RWPE2 (cell line): ENCODE measurements at places on chromosomes 5 and 9.

- DNase-seq: no peak
Measured at GRCh38 chr5:151707567-151707966, 20.9 kb upstream of the SPARC start.

DNA sequence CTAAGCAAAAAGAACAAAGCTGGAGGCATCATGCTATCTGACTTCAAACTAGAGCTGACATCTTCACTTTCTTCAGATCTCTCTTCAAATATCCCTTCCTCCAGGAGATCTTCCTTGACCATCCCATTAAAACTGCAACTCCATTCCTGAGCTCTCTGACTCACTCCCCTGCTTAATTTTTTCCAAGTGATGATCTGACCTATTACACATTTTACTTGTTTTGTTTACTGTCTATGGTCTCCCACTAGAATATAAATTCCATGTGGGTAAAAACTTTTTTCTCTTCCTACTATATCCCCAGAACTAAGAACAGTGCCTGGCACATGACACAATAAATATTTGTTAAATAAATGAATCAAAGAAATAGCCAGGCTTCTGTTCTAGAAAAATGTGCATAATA lies 87.5 kb downstream of the SLIT3 start:
- no peak for DNase-seq

GRCh38 chr5:110288766-110289511 lies 437.5 kb downstream of the TMEM232 start:
- DNase-seq: no peak

GRCh38 chr9:6072453-6072852 lies 57.0 kb upstream of the RANBP6 start:
- no peak for DNase-seq

GRCh38 chr5:77683171-77683732 lies 44.7 kb upstream of the OTP start:
- no peak for DNase-seq

DNA sequence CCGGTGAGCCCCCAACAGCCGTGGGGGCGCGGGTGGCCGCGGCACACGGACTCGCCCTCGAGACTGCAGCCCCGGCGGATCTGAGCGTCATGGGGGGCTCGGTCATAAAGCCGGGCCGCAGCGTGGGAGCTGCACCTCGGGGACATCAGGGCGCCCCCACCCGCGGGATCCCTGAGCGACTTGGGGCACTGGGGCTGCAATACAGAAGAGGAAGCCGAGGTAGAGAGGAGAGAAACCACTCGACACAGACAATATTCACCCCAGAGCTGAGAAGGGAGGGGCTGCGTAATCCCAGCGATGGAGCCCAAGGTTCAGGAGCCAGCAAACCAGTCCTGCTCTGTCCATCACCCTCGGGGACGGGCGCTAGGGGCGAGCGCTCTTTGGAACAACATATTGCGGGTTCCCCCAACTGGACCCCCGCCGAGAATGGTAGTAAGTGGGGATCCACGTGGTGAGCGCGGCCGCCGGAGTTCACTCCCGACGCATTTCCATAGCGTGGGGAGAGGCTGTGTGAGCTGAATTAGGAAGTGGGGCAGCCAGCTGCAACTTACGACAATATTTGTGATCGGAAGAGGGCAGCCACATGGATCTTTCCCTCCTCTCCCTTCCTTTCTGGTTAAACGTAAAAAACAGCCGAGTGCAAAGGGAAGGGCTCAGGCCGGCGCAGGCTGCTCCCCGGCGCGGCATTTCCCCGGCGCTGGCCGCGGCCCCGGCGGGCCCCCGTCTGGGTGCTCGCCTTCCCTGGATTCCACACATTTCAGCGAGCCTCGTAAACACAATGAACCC lies 9.9 kb downstream of the PTCH1 start:
- DNase-seq: no peak

GRCh38 chr5:10727861-10728260 lies 33.2 kb downstream of the DAP start:
- DNase-seq: no peak

GRCh38 chr9:131421691-131422090 lies 27.8 kb downstream of the PRRC2B start:
- DNase-seq: no peak
